Nucleus accumbens (tissue), 56 donors: ENCODE measurements at places on chromosomes 7 and 10.

GRCh38 chr10:97823734-97824133 lies 25.9 kb upstream of the GOLGA7B start:
- DNase-seq = no peak

DNA sequence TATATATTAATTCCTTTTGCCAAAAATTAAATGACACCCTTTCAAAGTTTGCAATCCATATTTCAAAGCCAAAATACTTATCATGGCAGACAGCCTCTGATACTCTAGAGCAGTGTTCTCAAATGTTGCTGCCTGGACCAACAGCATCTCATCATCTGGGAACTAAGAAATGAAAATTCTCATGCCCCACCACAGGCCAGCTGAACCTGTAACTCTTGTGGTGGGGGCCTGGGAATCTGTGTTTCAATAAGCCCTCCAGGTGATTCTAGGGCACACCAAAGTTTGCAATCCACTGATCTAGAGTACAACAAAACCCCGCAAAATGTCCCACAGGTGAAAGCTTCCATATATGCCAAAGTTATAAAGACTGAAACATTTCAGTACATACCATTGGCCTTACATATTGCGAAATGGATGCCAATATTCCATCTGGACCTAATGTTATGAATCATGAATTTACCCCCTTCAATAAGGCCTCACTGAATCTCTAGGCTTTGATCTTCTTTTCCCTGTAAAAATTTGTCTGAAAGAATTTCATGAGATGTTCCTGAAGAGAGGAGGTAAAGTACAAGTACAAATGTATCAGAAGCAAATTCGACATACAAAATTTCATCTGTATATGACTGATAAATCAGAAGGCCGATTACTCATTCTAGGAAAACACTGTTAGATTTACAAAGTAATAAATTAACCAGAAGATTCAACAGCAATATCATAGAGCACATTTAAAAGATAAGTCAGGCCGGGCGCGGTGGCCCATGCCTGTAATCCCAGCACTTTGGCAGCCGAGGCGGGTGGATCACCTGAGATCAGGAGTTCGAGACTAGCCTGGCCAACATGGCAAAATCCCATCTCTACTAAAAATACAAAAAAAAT lies 25.3 kb upstream of the EPC1 start:
- DNase-seq = no peak

- no peak for DNase-seq
Observed at GRCh38 chr7:32005577-32005976, 64.6 kb downstream of the PDE1C start.

DNA sequence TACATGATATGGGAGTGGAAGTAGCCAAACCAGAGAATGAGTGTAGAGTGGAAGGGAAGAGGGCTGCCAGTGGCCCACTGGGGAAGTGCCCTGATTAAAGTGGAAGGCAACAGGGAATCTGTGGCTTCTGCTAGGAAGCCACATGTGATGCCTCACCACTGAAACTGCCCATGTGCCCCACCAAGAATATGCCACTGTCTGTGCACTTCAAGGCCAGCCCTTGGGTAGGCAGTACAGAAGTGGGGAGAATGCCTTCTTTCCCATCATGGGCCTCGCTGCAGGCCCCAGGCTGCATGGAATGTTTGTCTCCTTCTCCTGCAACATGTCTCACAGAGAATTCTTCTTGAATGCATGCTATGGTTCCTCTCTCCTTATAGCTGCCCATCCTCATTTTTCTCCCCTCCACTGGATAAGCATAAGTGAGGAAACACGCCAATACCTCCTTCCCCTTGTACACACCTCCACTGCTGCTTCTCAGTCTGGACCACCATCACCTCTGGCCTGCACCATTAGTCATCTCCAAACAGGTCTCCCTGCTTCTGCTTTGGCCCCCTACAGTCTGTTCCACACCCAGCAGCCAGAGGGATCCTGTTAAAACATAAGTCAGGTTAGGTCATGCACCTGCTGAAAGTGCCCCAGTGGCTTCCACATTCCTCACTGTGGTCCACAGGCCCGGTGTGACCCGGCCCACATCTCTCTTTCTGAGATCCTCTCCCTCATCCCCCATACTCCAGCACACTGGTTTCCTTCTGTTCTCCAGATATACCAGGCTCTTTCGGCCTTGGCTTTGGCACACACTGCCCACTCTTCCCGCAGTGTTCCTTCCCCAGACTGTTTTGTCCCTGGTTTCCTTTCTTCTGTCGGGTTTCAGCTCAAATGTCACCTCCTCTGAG lies 37.1 kb downstream of the SNX10 start:
- DNase-seq = no peak

GRCh38 chr7:106905734-106906133 lies 40.7 kb downstream of the PIK3CG start:
- no peak for DNase-seq

DNA sequence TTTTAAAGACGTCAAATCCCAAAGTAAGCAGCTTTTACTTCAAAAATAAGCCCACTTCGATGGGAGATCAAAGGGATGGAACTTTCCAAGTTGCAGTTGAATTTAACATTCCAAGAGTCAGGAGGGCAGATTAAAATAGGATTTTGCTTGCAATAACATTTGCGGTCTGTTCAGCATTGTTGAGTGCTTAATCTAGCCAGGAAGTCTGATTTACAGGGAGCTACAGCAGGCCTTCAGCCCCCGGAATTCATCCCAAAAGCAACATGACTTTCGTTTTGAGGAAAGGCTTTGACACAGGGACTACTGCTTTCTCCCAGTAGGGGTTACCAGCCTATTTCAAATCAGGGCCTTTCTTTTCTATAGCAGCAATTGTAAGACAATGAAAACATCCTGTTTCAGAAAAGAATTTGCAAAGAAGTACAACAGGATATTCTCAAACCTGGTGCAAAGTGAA lies 279.6 kb upstream of the PITRM1 start:
- no peak for DNase-seq

GRCh38 chr10:129626309-129626708 lies 159.3 kb downstream of the MGMT start:
- DNase-seq = no peak

DNA sequence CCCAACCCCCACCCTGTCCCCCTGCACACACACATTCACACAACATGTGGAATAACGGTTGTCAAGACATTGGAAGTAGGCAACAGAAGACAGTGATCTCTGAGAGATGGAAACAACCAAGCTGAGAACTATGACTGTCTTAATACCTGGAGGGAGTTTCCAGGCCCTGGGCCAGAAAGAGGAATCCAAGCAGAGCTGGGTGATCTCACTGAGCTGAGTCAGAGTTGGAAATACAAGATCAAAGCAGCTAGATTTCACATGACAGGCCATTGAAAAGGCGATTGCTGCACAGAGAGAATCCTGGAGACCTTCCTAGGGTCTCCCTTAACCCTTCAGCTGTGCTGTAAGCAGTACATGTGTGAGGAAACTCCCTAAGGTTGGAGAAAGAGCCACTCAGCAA lies 165.8 kb upstream of the PRSS1 start:
- DNase-seq = no peak

- no peak for DNase-seq
Observed at GRCh38 chr7:78191475-78192079, 393.0 kb downstream of the PHTF2 start.

- no peak for DNase-seq
Observed at GRCh38 chr10:125343118-125343925, 183.0 kb upstream of the CTBP2 start.

DNA sequence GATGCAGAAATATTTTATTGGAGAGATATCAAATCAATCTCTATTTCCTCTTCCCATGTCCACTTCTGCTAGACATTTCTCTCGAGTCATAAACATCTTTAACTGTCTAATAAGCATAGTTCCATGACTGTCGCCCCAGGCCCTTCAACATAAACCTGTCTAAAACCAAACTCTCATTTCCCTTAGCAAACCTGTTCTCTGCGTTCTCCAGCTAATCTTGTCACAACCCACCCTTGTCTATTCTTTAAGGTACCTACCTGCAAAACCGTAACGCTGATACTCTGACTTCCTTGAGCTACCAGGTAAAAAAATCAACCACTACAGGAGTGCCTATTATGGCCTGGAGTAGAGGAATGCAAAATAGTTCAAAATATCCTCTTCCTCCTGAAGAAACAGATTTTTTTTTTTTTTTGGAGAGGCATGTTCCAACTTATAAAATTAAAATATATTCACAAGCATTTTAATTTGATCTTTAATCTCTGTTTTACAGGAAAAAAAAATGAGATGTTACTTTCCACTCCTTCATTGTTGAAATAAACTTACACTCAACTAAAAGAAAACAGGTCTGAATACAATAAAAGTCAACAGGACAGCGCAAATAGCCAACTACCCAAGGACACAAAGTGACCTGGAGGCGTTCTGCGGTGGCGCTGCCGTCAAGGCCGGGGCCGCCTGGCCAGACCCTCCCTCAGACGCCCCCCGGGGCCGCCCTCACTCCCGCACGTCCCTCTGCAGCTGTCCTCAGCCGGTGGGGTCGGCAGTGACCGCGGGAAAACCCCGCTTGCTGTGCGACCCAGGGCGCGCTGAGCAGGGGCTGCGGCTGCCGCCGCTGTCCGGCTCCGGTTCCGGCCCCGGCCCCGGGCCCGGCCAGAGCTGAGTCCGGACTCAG lies 765 bp downstream of the SLC25A40 start:
- DNase-seq = no peak

DNA sequence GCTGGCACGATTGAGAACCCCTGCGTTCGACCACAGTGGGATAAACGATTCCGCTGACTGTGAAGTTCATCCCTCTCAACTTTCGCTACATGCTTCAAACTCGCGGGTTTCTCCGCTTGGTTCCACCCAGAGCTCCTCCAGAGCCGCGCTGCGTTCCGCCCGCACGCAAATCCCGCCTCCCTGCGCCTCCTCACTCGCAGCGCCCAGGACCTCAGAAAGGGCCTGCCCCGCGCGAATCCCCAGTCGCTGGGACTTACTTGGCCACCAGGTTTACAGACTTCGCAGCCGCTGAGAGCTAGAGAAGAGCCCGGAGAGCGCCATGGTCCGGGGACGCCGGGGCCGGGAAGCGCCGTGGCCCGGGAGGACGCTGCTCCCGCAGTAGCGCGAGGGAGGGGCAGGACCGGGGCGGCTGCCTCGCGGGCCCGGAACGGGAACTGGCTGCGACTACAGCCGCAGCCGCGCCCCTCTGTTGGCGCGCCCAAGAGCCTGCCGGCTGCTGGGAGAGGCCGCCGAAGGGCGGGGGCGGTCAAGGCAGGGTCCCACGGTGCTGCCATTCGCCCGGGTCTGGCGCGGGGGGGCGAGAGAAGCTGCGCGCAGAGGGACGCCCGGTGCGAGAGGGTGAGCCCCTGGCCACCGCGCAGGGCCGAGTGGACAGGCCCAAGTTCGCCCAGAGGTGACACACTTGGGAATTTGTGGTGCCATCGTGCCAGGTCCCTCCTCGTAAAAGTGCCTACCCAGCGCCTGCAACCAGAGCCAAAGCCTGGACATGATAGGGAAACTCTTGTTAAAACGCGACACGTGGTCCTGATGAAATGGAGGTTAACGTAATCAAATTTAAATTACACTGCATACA lies at the start of gene NOD1:
NOD1 (minus strand) TSS at position 436 of the 853 bp plus-strand sequence. CDS start 21,863 bp downstream, outside the sequence.
- peak; percentile 20 for DNase-seq

GRCh38 chr10:122553341-122553740 lies 7.2 kb upstream of the DMBT1 start:
- DNase-seq = no peak

DNA sequence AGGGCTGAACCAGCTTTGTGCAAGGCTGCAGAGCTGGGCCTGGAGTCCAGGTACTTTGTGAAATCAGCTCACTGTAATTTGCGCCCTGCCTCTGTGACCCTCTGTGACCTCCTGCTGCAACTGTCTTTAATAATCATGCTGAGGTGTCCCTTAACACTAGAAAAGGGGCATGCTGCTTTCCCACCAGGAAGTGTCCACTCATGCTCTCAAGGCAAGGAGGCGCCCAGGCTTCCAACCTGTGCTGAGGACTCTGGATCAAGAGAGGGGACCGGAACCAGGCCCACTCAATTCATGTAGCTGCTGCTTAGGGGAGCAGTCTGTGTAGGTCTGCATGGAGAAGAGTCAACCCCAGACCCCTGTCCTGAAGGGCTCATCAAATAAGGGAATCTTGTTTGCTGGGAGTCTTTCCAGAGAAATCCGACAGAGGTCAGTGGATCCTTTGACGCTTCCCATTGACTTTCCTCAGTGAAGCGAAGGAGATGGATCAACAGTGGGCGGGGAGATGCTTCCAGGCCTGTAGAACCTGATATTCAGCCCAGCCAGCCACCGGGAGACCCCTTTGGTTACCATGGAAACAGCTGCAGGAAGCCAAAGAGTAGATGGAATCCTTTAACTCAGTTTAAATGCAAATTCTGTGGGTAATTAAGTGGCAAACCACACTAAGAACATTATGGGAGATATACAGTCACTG lies 945.9 kb downstream of the GRID1 start:
- DNase-seq = no peak

DNA sequence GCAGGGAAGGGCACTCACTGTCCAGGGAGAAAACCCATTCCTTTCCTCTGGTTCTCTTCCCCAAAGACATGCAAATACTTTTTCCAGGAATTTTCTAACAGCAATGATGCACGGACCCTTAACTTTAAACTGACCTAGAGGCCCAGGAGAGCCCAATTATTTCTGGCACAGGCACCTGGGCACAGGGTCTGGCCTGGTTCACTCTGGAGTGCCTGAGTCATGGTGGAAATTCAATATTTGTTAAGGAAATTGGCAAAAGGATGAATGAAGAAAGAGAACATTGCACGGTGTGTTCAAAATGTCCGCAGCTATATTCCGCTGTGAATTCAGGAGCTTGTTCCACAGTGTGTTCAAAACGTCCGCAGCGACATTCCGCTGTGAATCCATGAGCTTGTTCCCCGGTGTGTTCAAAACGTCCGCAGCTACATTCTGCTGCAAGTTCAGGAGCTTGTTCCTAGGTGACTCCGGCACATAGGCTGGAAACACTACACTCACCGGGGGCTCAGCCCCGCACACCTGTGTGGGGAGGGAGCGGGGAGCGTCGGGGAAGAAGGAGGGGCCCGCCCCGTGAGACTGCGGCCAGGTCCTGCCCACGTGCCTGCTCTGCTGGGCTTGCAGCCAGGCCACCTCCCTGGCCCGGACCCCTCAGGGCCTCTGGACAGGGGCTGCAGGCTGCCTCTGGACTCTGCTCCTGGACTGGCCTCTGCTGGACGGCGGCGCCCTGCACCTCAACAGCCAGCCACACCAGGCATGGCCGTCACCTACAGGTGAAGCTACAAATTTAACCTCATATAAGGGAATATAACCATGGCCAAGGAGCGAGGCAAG lies 72.0 kb upstream of the FAM20C start:
- DNase-seq = no peak

DNA sequence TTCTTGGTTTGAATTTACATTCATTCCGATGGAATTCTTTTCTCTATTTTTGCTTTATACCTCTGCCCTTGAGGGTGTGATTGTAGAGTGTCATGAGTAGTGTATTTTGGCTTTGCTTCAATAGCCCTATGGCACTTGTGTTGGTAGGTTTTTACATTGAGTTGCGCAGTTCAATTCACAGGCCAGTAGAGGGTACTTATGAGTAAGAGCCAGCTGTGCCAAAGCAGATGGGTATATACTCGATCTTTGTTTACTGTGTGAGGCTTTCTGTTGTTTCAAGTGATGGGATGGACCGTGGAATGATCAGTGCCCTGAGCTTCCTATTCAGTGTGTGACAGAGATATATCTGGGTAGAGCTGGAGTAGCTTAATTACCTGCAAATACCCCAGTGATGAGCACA lies 4.3 kb upstream of the AKR1C3 start:
- DNase-seq = no peak

- no peak for DNase-seq
Observed at GRCh38 chr10:127908106-127908958, 1.4 kb downstream of the PTPRE start.
